ENCODE measurements at places on chromosomes 12 and 14.
A peak's percentile ranks its signal among the peaks of the same experiment; 100 is the strongest.

- DNase-seq = peak; percentile 35
These were observed 10.9 kb downstream of the MTA1 start for GRCh38 chr14:105430565-105430964.

DNA sequence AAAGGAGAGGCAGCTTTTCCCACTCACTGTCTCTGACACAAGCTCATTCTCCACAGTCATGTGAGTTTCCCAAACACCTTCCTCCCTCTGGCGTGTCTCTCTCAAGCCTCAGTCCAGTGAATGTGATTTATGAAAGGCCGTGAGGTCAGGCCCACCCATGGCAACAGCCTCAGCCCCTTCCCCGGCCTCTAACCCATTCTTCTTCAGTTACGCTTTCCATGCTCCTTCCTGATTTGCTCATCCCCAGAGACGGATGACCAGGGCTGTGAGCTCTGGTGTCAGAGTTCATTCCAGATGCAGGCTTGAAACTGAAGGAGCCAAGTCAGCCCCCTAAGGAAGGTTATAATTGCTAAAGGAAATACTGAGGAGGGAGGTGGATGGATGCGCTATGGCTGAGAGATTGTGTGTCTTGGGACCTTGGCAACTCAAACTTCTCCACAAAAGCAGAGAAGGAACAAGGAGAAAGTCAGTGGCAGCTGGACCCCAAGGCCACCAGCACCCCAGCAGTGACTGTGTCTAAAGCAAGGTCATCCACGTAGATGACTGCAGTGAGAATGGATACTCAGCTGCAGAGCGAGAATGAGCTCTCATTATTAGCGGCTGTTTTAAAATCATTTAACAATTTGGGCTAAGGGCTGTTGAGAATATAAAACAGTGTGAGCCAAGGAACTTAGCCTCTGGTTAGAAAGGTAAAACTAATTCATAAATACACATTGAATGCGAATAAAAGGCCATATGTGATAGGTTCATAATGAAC lies 84.1 kb downstream of the FBXL14 start:
- DNase-seq = no peak

DNA sequence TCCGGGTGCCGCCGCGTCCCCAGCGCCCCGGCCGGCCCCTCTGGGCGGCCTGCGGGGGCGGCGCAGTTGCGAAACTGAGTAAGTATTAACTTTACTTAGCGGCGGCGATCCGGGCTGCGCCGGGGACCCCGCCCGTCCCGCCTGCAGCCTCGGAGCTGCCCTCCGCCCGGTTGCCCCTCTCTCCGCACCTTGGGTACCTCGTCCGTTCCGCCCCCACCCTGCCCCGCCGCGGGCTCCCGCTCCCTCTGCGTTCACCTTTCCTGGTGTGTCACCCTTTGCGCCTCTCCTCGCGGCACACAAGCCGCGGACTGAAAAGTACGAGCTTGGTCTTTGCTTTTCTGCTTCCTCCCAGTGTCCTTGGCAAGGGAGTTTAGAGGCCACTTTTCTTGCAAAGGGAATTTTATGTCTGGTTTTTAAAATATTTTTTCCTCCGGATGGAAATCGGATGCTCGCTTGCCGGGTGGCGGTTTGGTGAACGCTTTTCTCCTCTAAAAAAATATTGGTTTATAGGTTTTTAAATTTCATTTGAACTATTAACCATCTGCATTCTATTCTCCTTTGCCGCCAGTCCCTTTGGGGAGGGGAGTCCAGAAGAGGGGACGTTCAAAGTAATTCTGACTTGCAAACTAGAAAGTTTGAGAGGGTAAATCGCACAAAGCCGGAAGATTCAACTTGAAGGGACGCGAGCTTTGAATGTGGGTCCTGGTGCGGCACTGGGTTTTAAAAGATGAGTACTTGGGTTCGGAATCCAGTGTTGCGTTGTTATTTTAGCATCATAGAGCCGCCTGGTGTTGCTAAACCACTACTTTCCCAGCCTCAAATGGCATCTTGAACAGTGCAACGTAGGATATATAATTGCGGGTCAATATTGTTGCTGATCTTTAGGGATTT lies 834 bp downstream of the RASSF8 start:
- no peak for DNase-seq

- DNase-seq = no peak
These were observed 120.9 kb downstream of the TMEM132C start for GRCh38 chr12:128387811-128388422.

DNA sequence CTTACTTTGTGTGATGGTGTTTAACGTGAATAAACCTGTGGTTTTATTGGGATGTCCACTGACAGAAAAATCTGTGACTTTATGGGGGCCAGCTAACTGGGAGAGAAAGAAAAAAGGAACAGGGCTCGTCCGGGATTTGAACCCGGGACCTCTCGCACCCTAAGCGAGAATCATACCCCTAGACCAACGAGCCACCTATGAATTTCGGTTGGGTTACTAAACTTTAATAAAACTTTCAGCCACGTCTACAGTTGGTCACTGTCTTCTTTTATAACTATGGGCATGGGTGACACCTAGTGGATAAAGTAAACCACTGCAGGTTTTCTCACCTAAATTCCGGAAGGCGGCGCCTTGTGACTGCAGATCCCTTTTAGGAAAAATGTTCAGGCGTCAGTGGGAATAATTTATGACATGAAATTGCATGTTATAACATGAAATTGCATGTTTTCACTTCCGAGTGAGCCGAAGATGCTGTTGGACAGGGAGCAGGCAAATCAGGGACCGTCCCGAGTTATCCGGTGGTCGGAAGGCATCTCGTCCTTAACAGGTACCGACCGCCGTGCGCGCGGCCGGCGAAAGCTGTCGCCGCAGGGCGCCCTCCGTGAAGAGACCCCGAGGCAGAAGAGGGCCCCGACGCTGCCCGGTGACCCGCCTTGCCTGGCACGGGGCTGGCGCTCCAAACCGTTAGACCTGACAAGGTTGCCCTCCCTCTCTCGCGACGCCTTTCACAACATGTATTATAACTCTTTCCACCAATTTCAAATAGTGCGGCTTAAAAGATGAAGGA lies 18.2 kb upstream of the RNASE12 start:
- peak; percentile 92 for DNase-seq

GRCh38 chr14:92397150-92397952 lies 74.4 kb downstream of the SLC24A4 start:
- peak; percentile 12 for DNase-seq

DNA sequence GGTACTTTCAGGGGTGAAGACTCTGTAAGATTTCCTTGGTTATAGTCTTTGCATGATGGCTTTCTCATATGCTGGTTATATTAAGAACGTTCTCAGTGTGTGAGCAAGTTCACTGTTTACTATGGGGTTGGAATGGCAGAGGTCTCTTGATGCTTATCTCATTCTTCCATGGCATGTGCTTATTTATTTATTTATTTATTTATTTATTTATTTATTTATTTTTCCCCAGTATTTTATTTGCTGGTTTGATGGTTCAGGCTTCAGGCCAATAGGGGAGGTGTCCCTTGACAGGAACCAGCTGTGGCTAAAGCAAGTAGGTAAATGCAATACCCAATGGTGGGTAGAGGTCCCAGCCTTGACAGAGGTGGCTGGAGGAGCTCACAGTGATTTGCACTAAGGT lies 161.3 kb upstream of the GARIN6 start:
- DNase-seq = no peak

- DNase-seq = no peak
These were observed 29.9 kb upstream of the BCDIN3D start for GRCh38 chr12:49872781-49873181.

GRCh38 chr14:48874711-48875110 lies 711.5 kb downstream of the RPS29 start:
- no peak for DNase-seq

GRCh38 chr12:130120012-130120805 lies 42.1 kb upstream of the FZD10 start:
- DNase-seq = no peak

- no peak for DNase-seq
These were observed 452.8 kb downstream of the AEBP2 start for GRCh38 chr12:19891936-19892591.

DNA sequence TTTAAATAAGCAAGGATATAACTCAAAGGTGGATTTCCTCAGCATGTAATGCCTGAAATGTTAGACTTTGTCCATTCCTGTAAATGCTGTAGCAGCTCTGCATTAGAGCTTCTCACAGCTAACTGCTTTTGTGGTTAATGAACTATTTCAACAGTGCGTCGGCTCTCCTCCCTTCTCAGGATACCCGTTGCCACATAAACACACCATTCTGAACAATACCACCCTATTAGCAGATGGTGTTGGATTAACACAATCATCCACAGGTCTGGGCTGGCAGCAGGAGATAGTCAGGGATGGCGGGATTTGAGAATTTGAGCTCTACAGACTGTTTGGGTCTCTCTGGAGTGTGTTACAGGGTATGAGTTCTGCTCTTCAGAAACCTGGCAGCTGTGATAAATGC lies 33.5 kb upstream of the C12orf42 start:
- no peak for DNase-seq

DNA sequence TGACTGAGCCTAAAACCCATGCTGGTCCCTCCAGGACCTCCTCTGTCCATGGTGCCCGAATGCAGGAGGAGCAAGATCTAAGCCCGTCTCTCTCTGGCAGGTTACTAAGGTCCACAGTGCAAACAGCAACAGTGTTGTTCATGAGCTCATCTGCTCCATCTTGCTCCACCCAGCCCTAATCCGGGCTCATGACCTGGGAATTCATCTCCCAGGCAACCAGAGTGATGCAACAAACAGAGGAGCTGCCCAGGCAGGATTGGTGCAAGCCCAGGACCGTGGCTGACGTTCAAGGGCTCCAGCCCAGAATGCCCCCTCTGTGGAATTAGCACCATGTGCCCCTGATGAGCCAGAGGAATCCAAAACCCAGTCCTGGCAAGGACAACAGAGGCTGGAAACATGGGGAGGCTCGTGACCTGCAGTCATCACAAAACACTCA lies 29.9 kb downstream of the HSPB8 start:
- no peak for DNase-seq

DNA sequence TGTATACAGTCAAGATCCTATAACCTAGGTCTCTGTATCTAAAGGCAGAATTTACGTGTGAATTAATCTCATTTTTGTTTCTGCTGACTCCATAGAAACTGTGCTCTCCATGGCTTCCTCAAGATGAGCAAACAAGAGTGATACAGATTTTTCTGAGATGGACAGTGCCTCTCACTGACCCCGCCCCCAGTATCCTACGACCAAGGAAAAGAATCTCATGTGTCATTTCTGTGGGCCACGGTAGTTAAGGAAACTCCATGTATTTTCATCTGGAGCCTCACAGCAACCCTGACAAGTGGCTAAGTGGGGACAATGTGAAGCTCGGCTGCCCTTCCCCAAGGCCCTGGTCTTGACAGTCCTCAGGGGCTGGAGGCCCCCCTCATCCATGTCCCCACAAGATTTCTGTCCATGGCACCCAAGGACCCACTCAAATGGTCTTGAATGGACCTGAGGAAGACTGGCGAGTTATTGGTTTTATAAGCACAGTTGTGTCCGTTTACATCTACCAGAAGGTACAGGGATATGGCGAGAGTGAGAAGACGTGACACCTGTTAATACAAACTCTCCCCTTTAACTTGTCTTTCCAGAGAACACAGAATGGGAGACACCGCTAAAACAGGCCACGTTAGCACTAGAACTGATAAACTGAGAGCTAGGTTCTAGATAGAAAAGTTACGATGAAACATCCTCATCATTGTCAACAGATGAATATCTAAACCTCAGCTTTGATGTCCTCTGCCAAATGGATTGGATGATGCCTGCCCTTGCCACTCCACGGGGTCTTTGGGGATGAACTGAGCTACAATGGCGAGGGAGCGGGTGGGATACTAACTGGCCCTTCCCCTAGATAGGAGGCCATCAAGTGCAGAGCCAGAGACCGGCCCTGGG lies 108.4 kb upstream of the EGLN3 start:
- DNase-seq = no peak

DNA sequence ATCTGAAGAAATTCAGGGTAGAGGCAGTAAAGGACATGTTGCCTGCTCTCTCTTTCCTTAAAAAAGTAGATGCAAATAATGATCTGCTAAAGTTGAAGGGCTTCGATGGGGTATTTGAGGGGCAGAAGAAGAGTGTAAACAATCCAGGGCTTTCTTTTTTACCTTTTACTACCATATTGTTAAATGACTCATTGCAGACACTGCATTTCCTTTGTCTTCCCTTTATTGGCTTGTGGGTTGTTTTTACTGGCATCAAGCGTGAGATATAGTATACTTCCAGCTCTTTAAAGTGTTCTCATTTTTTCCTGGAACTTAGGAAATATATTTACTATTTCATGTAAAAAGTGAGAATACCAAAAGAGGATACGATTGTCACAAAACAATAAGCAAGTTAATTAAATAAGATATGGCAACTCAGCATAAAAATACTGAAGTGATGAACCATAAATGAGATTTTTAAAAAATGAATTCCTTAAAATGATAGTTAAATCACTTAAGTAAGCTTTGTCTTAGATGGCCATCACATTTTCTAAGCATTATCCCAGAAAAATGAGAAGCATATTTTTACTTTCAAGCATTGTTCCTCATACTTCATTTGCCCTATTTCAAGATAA lies 72.3 kb upstream of the KRAS start:
- no peak for DNase-seq

DNA sequence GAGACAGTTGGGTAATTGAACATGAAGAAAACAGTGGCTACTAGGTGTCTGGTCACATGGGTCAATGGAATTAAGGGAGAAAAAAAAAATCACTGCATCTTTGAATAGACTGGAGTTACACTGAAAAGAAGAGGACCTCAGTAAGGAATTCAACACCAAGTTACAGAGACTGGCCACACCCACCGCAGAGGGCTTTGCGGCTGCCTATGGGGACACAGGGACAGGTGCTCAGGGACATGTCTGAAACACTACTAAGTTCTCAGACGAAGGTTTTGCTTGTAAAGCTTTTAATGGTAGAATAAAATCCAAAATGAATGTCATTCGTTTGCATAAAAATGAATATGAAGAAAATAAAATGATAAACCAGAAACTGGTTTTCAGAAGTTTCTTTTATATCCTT lies 93.8 kb downstream of the STXBP6 start:
- DNase-seq = no peak

GRCh38 chr12:14959126-14959440 lies 2.3 kb downstream of the ARHGDIB start:
- DNase-seq = no peak

DNA sequence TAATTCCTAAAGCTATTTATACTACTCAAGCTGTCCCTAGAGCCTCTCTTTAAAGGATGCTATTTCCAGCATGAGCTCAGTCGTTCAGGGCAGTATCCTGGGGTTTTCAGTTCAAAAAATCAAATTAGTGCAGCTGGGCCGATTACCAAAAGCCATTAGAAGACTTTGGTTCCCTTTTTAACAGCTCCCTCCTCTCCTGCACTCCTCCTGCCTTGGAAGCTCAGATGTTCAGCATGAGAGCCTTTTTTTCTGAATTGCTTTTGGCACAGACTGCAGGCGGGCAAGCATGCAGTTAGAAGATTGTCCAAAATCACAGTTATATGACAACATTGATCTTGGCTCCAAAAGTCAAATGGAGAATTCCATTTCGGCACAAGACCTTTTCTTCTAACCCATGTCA lies 179.6 kb downstream of the SLC35F4 start:
- no peak for DNase-seq
